ENCODE measurements at places on chromosomes 7 and 10.

GRCh38 chr7:30255064-30255769 lies 29.2 kb upstream of the ZNRF2 start:
- DNase-seq, result no peak

- DNase-seq, result no peak
Observed at GRCh38 chr10:28592953-28593352, 60.0 kb downstream of the WAC start.

- DNase-seq, result no peak
Observed at GRCh38 chr10:88661018-88661417, 3.2 kb upstream of the LIPF start.

- DNase-seq, result no peak
Observed at GRCh38 chr10:73838827-73839226, 27.4 kb upstream of the NDST2 start.

- DNase-seq, result no peak
Observed at GRCh38 chr10:133141958-133142340, 18.1 kb upstream of the KNDC1 start.

DNA sequence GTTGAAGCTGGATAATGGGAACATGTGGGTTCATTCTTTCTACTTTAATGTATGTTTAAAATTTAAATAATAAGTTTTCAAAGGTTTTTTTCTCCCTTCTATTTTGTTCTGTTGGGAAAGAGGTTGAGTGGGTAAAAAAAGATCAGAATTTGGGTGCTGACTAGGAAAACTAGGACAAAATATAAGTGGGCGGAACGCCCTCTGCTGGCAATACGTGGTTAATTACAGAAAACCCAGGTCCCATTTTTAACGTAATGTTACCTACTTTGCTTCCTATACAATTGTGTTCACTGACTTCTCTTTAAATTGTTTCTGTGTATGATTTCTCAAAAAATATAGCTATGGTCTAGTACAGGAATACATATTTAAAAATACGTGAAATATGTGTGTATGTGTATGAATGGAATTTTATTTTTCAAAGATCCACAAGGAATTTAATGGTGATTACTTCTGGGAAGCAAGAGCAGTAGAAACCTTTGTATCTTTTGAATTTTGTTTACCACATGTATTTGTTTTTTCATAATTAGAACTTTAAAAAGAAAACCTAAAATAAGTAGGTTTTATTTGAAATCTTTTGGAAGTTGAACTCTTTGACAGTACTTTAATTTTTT lies 8.7 kb downstream of the ECD start:
- peak; percentile 39 for DNase-seq

DNA sequence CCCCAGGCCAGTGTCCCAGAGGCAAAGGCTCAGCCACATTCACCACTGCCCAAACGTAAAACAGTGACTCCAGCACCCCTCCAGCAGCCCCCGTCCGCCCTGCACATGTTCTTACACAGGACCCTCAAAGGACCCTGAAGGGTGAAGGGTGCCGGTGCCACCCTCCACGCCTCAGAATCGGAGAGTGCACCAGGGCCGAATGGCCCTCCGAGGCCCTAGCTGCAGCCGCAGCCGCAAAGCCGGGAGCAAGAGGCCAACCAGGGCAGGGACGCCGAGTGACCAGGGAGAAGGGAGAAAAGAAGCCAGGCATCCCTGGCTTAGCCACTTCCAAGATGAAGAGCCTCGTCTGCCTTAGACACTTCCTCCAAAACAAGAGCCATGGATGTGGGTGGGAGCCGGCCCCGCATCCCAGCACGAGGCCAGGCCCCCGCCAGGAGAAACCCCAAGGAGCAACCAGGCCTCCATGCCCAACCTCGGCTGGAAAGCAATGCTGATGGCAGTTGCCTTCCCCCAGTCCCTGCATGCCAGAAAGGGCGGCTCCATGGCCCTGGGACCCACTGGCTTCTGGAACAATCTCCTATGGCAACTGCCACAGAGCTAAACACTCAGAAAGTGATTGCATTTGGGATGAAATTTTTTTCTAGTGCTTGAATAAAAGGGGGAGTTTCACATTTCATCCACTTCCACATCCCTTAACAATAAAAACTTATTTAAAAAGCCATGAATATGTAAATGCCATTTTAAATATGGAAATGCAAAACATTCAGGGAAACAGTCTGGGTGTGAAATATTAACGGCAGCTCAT lies 92.3 kb downstream of the MAD1L1 start:
- no peak for DNase-seq

DNA sequence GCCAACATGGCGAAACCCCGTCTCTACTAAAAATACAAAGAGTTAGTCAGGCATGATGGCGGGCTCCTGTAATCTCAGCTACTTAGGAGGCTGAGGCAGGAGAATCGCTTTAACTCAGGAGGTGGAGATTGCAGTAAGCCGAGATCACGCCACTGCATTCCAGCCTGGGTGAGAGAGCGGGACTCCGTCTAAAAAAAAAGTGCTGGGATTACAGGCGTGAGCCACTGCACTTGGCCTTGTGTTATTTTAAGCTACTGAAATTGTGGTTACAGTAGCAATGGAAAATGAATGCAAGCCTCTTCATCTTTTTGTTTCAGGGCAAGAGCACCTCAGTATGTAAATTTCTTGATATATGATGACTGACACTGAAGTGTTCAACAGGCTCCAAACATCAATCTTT lies 106.4 kb upstream of the IMMP2L start:
- no peak for DNase-seq

- DNase-seq, result no peak
Observed at GRCh38 chr7:69663911-69664832, 65.9 kb downstream of the AUTS2 start.

DNA sequence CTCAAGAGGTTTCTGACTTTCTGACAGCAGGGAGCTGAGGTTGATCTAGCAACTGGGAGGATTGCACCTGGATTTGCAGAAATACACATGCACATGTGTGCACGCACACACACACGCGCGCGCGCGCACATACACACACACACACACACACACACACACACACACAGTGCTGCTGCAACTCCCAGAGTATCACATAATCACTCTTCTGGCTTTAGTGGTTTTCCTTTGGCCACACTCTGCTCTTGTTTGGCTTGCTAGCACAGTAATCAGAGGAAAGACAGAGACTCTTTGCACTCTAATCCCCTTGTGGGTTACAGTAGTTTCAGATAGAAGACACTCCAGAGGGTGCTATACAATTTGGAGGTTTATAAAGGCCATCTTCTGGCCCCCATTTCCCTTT lies 705.0 kb downstream of the AUTS2 start:
- no peak for DNase-seq

GRCh38 chr10:31419394-31420063 lies 100.5 kb downstream of the ZEB1 start:
- no peak for DNase-seq

DNA sequence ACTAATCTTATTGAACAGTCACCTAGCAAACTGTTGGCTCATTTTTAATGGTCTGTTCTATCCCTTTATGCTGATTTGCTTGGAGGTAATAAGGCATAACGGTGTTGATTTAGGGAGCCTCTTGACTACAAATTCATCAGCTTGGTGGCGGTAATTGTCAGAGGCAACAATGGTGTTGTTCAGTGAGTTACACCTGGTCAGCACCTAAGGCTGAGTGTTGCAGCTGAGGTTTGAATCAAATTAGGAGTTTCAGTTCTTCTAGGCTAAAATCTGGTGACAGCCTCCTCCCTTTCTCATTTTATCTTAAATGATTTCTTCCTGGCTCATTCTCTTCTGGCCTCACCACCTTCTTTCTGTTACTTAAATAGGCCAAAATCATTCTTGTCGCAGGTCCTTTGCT lies 42.3 kb upstream of the SP8 start:
- no peak for DNase-seq

GRCh38 chr10:110613341-110613995 lies 30.7 kb upstream of the RBM20 start:
- DNase-seq, result no peak

DNA sequence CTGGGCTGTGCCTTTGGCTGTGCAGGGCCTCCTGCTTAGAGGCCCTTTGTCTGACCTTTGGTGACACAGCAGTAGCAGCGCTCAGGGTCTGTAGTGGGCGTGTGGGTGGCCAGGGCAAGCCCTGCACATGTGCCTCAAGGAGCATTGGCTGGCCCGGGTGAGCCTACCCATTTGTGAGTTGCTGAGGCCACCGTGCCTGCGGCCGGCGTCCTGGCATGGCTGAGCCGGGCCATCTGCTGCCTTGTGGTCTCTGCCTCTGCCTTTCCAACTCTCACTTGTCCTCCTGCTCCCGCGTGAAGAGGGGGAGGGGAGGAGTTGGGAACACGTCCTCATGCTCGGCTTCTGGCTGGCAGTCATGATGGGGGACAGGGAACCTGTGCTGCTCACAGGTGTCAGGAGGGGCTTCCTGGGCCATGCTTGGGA lies 9.2 kb upstream of the ORAI2 start:
- no peak for DNase-seq

DNA sequence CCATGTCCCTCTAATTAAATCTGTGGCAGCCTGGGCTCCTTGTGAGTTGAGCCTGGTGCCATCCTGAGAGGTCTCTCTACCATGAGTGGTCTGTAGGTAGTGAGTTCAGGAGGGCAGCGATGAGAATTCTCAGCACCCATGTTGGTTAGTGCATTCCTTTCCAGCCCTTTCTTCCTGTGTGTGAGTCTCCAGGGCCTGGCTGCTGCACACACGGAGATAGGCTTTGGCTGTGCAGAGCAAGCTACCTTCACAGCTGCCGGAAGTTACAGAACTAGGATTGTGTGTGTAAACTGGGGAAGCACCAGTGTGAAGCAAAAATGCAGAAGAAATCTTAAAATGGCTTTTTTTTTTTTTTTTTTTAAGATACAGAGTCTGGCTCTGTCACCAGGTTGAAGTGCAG lies 358.6 kb downstream of the PAXIP1 start:
- DNase-seq, result no peak

GRCh38 chr7:2698581-2699288 lies 10.7 kb downstream of the AMZ1 start:
- peak; percentile 39 for DNase-seq

- no peak for DNase-seq
Observed at GRCh38 chr7:40498924-40499510, 364.2 kb downstream of the SUGCT start.

DNA sequence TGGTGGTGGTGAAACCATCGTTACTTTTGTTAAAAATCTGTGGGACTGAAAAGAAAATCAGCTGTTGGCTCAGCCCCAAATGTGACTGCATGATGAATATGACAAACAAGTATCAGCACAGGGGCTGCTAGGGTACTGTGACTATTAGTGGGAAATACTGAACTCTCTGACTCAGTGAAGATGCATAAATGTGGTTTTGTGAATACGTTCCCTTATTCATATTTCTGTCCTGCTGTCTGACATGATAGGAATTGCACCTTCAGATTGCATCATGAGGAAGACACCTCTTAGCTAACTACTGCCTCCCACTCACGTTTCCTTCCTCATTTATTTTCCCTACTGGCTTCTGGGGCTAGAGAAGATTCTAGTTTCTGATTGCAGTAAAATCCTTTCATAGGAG lies 1.4 kb downstream of the CLEC5A start:
- DNase-seq, result no peak

DNA sequence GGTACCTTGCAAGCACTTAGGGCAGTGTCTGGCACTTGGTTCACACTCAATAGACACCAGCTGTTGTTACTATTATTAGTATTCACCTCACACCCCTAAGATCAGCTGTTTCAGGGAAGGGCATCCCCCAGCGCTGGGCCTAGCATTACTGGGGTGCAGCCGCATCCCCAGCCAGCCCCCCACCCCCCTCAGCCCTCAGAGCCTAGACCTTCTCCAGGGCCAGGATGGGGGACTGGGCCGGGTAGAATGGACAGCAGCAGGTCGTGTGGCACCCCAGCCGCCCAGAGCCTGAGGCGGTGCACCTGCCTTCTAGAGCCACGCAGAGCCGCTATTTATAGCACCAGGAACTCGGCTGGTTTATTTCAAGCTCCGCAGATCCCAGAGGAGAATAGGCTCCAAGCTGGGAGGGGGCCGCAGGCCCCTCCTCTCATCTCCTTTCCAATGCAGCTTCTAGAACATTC lies 60.5 kb downstream of the GTF2IRD1 start:
- DNase-seq, result no peak

DNA sequence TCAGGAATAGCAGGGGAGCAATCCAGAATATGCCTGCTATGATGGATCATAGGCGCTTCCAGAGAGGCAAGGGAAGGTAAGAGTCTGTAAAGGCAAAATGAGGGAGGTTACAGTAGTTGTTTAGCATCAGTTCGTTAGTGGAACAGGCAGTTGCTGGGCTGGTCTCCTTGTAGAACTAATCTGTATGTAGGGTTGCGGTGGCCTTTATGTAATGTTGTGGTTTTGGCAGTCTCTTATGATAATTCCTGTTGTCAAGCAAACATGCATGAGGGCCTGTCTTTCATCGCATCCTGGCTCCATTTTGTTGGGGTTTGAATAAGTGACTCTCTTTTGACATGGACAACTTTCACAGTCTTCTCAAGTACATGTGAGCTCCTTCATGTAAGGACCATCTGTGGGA lies 427.8 kb upstream of the LRGUK start:
- no peak for DNase-seq

- DNase-seq, result no peak
Observed at GRCh38 chr7:45401155-45401554, 173.0 kb upstream of the ADCY1 start.

DNA sequence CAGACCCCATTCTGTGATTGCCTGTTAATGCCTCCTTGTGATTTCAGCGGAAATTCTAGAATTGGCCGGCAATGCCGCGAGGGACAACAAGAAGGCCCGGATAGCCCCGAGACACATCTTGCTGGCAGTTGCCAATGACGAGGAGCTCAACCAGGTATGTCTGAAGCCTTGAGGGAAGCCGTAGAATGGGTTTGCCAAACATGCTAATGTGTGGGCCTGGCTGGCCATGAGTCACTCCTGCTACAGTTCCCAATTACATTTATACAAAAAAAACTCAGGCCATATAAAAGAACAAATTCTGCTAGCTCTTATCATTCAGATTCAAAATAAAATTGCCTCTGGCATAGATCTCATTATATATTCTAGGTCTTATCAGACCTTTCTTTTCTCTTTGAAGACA lies 37.4 kb downstream of the MACROH2A2 start:
- no peak for DNase-seq

- DNase-seq, result no peak
Observed at GRCh38 chr7:4156190-4156589, 525.9 kb upstream of the FOXK1 start.

- DNase-seq, result no peak
Observed at GRCh38 chr10:61359452-61359851, 93.7 kb downstream of the TMEM26 start.

- no peak for DNase-seq
Observed at GRCh38 chr10:18976696-18977251, 71.8 kb upstream of the MALRD1 start.

- no peak for DNase-seq
Observed at GRCh38 chr10:113139699-113140098, 189.7 kb downstream of the TCF7L2 start.

GRCh38 chr10:112209684-112210131 lies 26.1 kb upstream of the GPAM start:
- DNase-seq, result no peak

- no peak for DNase-seq
Observed at GRCh38 chr7:120337308-120337907, 64.4 kb downstream of the KCND2 start.
